Activated T-cell treated with anti-CD3 and anti-CD28 coated beads, Interleukin-2, amount 50 U/mL, for 72 hours (primary cell): ENCODE measurements at places on chromosomes 11 and 22.

GRCh38 chr11:93653571-93653970, 7.9 kb upstream of the CEP295 start:
- DNase-seq, result no peak

GRCh38 chr11:33802194-33802950, 28.1 kb upstream of the FBXO3 start:
- DNase-seq, result peak; percentile 33

DNA sequence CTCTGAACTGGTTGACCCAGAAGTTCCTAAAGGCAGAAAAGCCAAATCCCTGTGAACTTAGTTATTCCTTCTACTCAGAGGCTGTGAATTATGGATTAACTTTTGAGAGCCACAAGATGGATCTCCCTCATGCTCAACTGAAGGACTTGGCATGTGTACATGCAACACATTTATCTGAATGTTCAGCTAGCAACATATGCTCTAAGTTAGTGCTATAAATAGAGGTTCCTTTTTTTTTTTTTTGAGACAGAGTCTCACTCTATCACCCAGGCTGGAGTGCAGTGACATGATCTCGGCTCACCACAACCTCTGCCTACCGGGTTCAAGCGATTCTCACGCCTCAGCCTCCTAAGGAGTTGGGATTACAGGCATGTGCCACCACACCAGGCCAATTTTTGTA, 40.1 kb downstream of the EIF4ENIF1 start:
- no peak for DNase-seq

GRCh38 chr11:63042596-63042995, 27.0 kb upstream of the SLC22A8 start:
- no peak for DNase-seq

DNA sequence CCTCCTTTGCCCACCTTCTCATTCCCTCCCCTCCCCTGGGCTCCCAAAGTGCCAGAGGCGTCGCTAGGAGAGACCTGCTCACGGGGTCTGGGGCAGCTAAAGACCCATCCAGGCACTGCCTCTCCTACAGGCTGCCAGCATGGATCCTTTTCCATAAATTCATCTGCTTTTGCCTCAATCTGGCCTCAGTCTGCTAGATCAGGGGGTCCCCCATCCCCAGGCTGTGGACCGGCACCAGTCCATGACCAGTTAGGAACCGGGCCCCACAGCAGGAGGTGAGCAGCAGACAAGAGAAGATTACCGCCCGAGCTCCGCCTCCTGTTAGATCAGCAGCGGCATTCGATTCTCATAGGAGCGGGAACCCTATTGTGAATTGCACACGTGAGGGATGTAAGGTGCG, 12.3 kb downstream of the LTO1 start:
- DNase-seq, result no peak

DNA sequence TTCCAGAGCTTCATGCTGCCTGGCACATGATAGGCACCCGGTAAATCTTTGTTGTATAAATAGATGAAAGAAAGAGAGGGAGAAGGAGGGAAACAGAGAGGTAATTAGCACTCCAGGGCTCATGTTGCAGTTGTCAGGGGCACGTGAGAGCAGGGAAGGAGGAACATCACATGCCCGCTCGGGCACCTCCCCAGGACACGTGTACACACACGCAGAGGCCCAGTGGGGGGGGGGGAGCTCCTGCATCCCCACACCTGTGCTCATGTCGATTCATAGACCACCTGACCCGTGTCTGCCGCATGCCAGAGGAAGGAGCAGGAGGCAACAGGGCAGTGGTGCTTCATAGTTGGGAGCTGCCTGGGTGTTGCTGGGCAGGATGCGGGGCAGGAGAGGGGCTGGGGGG, 37.1 kb upstream of the NNMT start:
- no peak for DNase-seq

DNA sequence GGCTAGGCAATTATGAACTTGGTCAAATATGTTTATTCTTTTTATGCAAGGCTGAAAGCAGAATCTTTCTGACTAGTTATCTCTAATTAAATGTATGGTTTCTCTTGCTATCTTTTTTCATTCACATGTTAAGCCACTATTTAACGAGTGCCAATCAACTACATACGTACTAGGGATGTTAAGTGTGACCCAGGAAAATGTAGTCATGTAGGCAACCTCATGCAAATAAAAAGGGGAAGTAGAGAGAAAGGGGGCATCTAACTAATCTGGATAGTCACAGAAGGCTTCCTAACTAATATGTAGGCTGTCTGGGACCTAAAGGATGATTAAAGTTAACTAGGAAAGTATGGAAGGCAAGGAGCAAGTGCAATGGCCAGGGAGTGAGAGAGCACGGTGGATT, 23.5 kb downstream of the TBRG1 start:
- DNase-seq, result no peak

DNA sequence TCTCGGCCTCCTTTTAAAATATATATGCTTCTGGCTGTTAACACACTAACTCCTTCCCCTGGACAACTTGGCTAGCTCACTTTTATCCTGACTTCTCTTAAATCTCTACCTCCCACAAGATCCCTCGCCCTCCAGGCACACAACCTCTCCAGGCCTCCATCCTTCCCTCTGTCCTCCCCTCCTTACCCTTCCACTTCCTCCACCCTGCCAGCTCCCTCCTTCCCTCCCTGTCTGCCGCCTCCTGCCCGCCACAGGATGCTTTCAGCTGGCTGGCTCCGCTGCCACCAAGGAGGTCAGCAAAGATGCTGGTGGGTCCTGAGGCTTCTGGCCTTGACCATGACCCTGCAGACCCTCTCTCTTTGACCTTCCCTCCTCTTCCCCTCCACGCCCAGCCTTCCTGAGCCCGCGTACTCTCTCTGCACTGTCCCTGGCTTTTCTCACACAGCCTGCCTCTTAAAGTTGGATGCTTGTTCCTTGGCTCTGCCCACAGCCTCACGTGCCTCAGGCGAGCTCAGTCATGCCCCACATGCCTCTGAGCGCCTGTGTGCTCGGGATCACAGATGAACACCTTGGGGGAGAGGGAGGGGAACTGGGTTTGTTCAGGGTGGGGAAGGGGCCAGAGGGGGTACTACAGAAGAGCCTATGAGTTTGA, 6.7 kb downstream of the NFAM1 start:
- DNase-seq, result no peak

- DNase-seq, result no peak
Measured at GRCh38 chr11:2911088-2911784, 18.0 kb downstream of the PHLDA2 start.

DNA sequence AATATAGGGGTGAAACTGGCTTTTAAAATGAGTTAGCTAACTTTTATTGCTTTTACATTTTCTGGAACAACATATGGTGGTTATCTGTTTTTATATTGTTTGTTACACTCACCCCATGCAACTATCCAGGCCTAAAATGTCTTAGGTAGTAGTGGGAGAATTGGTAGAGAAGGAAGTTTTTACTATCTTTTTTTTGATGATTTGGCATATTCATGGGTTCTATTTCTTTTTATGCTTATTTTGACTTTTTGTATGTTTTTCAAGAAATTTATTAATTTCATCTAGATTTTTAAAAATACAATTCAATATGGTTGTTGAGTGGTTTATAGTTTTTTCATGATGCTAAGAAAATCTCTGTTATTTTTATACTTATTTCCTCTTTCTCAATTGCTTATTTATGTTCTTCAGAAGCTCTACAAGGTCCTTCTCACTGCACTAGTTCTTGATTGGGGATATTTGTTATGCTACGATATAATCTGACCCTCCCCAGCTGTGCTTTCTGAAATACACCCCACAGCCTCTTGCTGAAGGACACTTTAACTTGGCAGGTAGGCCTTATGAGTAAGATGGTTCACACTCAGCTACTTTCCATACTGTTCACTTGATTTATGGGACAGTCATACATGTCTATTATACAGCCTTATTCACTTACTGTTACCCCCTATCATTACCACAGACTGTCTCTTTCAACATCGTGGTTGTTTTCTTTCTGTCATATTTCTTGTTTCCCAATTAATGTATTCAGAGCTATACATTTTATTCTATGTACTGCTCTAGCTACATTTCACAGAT, 431.2 kb downstream of the METTL15 start:
- no peak for DNase-seq

DNA sequence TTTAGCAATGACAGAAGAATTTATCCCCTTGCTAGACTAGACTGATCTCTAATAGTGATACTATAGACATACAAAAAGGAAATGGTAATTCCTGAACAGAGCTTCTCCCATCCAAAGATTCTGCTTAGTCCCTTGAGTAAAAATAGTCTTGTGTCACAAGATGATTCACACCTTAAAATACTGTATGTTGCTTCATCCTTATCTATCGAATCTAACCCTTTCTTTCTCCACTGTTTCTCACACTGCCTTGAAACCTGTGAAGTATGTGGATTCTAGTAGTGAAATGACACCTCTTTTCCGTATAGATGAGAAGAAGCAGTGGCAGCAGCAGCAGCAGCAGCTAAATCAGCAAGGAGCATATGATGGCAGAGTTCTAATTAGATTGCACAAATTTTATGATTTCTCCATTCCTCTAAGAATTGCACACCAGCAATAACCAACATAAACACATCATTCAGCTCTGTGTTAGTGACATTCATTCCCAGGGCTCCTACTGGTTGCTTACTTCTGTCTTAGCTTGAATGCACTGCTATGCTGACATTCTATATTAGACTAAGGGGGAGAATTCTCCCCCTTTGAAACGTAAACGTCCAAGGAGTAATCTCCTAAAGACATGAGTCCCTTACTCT, 14.6 kb downstream of the KCNA4 start:
- DNase-seq, result no peak

- peak; percentile 84 for DNase-seq
Measured at GRCh38 chr11:62728171-62728988, at the start of gene TTC9C. TTC9C (plus strand) TSS chr11:62728486; CDS start chr11:62728849, 363 bp downstream.

DNA sequence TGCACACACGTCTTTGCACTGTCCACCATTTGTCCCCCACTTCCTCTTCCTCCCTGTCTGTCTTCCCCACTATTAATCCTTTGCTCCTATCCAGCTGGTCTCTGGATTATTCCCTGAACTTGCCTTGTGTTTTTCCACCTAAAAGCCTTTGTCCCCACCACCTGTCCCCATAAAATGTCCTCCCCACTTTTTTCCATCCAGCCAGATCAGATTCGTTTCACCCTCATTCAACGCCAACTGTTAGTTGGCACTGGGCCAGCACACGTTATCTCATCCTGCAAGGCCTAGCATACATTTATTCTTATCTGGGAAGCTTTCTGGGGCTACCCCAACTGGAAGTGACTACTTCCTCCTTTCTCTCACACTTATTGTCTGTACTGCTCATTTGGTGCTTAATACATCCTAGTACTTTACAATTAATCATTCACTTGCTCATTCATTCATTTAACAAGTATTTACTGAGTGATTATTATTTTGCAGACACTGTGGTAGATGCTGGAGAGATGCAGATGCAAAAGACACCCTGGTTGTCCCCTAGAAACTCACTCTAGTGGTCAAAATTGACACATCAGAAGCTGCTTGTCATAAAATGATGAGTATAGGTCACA, 96.2 kb downstream of the RASSF10 start:
- DNase-seq, result no peak

DNA sequence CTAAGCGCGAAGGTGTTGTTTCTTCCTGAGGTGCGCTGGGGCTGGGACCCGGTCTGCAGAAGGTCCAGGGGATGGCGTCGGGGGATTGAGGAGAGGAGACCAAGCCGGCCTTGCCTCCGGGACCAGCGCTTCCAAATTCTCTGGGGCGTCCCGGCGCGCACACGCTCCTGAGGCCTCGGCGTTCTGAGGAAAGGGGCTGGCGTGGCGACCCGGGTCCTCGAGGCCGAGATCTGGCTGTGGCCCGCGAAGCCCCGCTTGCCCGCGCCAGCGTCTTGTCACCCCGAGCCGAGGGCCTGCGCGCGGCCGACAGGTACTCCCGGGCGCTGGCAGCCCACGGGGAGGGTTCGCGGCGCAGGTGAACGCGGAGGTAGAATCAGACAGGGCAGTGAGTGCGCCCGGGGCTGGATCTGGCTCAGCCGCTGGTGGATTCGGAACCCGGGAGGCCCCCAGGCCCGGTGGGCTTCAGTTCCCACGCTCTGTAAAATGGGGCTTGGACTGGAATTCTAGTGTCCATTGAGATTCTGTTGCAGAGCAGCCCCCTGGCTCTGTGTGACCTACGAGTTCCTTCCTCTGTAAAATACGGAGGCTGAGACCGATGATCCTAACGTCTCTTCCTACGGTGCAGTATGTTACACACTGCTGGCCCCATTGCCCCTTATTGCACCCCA, 14.7 kb downstream of the SSH3 start:
- DNase-seq, result no peak

- DNase-seq, result no peak
Measured at GRCh38 chr11:2942872-2943710, 13.9 kb upstream of the PHLDA2 start.
